Brain (organoid and tissue), 16 donors: ENCODE measurements at places on chromosomes 2 and 18.
A peak's percentile ranks its signal among the peaks of the same experiment; 100 is the strongest.

DNA sequence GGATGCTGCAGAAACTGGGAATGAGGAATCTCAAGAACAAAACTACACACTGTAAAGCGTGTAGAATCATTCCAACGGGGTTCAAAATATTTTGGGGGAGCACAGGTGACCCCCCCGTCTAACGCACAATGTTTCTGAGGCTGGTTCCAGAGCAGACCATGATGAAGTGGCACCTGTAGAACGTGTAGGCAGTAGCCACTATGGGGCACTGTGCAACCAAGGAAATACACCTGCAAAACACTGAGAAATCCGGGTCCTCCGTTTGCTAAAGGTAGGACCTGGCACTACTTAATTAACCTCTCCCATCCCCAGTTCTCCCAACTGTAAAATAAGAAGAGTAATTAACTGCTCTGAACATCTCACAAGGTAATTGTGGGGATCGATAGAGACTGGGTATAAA, 22.6 kb downstream of the ST6GAL2 start:
- DNase-seq, result no peak

- DNase-seq, result no peak
These were observed 10.1 kb upstream of the LRPPRC start for GRCh38 chr2:44005846-44006245.

DNA sequence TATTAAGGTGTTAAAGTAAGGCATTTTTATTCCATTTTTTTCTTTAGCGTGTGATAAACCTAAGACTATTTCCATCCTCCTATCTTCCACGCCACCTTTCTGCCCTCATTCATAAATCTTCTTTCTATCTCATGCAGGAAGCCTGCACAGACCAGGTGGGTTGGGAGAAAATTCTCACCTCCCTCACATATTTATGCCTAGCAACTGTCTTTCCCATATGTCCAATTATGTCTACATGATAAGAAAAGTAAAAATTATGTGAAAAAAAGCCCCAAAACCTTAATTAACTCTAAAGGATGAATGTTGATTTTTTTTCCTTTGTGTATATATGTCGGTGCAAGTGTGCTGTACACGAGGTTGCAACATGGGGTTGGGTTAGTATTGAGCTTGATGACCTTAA, 225.6 kb upstream of the GCFC2 start:
- peak; percentile 76 for DNase-seq

- no peak for DNase-seq
These were observed 82.4 kb upstream of the TAF1B start for GRCh38 chr2:9760902-9761228.

DNA sequence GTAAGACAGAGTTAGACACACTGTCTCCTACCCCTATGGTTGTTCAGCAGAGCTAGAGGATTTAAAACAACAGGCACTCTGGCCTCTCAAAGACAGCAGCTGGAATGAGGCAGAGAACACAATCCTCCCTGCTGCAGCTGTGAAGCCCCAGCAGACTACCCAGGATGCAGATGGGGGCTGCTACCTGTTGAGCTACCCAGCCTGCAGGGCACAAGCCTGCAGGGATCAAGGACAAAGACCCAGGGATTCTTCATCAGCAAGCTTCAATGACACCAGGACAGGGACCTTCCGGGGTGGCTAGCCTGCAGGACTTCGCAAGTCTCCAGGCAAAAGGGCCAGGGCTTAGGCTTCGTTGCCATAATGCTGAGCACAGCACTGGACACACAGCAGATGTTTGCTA, 27.2 kb downstream of the GALNT14 start:
- DNase-seq, result no peak

GRCh38 chr18:55863876-55864275, 275.9 kb upstream of the TCF4 start:
- DNase-seq, result peak; percentile 92

DNA sequence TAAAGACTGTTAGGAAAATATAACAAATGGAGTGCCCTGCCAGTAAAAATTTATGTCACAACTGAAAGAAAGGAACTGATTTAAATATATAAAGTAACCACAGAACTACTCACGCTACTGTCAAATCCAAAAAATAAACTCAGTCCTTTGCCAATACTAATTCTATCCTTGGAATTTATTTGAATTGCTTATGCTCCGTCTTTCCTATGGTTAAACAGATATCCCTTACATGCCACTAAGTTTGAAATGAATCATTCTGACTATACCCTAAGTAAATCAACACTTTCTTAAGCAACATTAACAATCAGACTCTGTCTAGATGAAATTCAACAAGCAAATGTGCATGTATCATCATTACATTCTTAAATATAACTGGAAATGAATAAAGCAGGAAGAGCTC, 9.8 kb downstream of the HNRNPLL start:
- no peak for DNase-seq

GRCh38 chr2:203670939-203671338, 35.5 kb upstream of the CD28 start:
- DNase-seq, result no peak

GRCh38 chr2:131584940-131585339, 57.3 kb downstream of the CCDC74A start:
- no peak for DNase-seq

GRCh38 chr2:191312662-191313061, 67.5 kb downstream of the MYO1B start:
- no peak for DNase-seq

DNA sequence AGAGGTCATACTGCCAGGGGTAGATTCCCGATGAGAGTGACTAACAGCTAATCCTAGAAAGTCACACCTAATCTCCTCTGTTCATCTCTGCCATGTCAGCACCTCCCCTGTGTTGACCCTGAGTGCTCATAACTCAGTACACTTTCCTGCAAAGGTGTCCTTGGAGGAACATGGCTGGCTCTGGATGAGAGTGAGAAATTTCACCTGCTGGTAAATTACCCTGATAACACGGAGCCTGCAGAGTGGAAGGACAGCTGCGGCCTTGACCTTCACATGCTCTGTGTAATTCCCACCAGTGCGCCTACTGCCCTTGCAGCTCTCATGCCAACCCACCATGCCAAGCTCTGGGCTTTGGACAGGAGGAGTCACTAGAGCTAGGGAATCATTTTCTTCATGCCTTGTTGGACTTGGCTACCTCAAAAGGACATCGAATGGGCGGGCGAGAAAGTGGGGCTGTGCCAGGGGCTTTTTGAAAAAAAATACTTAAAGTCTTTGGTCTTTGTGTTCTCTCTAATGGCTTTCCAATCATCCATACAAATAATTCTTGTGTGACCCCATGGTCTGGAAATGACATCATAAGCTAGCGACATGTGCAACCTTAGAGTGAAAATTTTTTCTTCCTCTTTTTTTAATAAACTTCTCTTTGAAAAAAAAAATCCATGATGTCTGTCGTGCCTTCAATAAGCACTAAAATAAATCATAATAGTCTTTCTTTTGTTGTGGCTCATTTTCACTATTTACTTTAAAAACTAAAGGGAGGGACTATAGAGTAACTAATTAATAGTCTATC, 319.9 kb downstream of the MYCN start:
- DNase-seq, result no peak

- DNase-seq, result no peak
These were observed 226.9 kb downstream of the MYO3B start for GRCh38 chr2:170404846-170405245.

DNA sequence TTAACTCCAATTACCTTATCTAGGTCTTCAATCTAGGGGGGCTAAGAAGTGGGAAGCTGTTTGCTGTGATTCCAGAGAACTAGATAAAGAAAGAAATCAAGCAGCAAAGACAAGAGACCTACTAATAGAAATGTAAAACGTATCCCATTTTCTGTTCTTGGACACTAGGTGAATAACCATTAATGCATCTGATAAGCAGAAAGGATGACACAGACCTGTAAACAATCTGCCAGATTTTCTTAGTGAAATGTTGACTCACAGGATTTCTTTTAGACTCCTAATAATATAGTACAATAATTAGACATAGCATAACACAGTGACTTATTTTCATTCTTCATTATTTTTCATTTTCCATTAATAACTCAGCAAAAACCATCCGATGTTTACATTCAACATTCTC, 1.3 kb downstream of the WDR35 start:
- DNase-seq, result no peak
